Umbilical cord (tissue), 2 donors: ENCODE measurements at places on chromosomes 4 and X. TPM values are rescaled to one million over a fixed set of nuclear protein-coding genes. Genes with fewer than 3 reads are reported as not detected.

MAGEA1 gene
- not detected for total RNA-seq

AFAP1 gene
- total RNA-seq: 59.5 TPM

GRCh38 chr4:2051086-2051485 lies 8.0 kb upstream of the NAT8L start:
- DNase-seq: no peak

GRCh38 chr4:1534876-1535526 lies 128.8 kb upstream of the NKX1-1 start:
- no peak for DNase-seq

- peak; percentile 27 for DNase-seq
Observed at GRCh38 chr4:150229520-150229919, 151.3 kb downstream of the DCLK2 start.

DNA sequence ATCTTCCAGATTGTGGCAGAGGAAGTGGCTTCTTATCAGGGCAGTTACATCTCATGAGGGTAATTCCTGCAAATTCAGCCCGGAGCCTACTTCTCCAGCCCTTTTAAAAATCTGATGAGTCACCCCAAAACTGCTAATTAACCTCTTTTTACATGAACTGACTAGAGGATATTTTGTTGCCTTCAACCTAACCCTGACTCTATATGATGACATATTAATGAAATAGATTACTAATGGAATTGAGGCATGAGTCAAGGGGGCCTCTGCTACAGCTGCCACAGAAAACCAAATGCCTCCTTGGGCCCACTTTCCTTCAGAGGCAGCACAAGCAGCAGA lies 72.5 kb downstream of the QRFPR start:
- no peak for DNase-seq

DNA sequence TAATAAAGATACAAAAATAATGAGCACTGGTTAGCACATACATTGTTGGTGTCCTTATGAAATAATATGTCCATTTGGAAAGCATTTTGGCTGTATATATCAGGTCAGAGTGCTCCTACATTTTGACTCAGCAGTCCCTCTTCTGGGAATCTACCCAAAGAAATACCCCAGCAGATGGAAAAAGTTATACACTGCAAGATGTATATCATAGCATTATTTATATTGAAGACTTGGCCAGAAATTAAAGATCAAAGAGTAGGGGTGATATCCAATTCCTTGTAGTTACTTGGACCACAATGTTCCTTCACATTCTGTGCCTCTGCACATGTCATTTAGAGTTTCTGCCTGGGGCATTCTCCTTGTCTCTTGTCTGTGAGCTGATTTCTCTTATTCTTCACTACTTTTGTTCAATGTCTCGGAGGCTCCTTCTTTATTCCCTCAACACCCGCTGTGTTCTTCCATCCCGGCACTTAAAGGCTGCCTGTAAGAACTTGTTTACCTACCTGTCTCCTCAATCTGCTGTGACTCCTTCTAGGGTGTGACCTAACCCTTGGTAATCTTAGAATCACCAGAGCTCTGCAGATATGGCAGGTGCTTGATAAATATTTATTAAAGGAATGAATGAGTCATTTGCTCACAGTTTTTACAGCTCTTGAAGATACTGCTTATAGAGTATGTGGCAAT lies 3.1 kb upstream of the TSPAN5 start:
- peak; percentile 56 for DNase-seq
